ENCODE measurements at places on chromosomes 5 and 9. TPM values are rescaled to one million over a fixed set of nuclear protein-coding genes. Genes with fewer than 3 reads are reported as not detected.

GRCh38 chr5:55991768-55992486 lies 2.8 kb downstream of the IL6ST start:
- no peak for DNase-seq

- DNase-seq: no peak
Measured at GRCh38 chr9:122904466-122904822, 715 bp downstream of the RC3H2 start.

DNA sequence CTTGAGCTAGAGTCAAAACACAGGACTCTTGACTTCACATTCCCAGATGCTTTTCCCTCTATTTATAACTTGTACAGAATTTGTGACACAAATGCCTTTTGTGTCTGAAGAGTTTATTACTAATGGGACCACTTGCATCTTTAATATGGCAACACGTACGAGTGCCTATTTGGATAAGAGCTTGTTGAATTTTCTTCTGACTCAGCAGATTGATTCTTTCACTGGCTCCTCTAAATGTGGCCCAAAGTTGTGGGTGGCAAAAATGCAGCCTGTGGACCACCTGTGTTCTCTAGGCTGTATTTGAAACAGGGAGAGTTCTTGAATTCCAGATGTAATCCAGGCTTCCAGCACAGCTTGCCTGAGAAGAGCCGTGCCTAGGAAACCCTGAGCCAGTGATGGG lies 34.1 kb upstream of the ERCC6L2 start:
- DNase-seq: no peak

DNA sequence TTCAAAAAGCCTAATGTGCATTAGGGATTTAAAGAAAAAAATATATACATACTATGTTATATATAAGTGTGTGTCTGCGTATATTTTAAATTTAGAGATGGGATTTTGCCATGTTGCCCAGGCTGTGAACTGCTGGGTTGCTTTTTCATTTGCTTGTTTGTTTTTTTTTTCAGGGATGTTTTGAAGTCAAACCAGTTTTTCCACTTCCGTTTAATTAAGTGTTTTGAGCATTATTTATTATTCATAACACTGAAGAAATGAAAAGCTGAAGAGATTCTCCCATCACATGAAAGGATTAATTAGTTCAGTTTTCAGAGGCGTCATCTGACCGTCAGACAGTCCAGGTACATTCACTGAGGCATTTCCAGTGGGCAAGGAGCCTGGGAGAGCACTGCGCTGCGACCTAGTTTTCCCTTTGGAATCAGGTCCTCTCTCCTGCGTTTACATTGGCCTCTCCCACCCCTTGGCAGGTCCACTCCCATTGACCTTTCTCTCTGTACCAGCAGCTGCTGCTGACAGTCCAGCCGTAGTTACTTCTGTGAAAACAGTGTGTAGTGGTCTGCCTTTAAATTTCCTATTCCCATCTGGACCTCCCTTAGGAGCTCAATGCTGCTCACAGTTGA lies 26.0 kb downstream of the ARRDC3 start:
- DNase-seq: no peak

Gene ACTBL2
- 1.5 TPM for total RNA-seq

- DNase-seq: no peak
Measured at GRCh38 chr9:134592018-134592818, 49.4 kb upstream of the COL5A1 start.

- no peak for DNase-seq
Measured at GRCh38 chr9:99986642-99987041, 80.2 kb downstream of the STX17 start.
